ENCODE measurements at places on chromosomes 3 and 15.

- no peak for DNase-seq
Observed at GRCh38 chr3:73491287-73491662, 133.5 kb downstream of the PDZRN3 start.

GRCh38 chr3:123123716-123124616 is 57.1 kb downstream of the PDIA5 start:
- no peak for DNase-seq

DNA sequence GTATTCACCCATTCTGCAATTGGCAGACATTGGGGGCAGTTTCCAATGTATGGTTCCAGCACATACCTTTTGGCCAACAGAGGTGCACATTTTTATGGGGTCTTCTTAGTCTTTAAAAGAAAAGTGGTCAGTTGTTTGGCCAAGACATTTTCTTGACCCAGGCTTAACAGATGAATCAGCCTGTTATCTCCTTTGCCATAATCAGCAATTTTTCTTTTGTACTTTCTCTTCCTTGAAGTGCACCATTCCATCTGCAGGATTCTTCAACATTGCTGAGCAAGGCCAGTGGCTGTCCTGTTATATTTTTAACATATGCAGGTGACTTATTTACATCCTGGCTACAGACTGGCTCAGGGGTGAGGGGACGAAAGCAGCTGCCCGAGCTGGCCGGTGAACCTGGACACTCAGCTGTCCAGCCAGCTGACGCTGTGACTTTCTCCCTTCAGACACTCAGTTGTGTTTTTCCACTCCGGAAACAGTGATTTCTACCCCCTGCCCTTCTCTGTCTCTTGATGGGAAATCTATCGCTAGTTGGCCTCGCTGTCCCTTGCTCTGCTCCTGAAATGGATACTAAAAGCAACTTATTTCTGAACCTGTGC is 96.5 kb upstream of the TNFAIP8L3 start:
- DNase-seq: no peak

DNA sequence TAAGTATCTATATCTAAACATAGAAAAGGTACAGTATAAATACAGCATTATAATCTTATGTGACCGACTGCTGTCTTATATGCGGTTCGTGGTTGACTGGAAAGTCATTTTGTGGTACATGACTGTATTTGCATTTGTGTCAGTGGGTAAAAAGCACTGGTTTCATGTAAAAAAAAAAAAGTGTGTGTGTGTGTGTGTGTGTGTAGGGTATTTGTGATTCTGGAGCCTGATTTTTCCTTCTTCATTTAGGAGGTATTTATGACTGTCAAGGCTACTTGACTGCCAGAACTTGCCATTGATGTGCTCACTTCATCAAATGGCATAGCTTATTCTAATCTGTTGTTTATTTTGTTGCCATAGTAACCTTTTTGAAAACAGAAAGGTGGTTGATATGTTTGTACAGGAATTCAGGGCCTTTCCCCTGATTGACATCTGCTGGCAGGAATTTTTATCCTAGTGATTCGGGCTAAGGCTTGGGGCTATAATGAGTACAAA is 63.2 kb downstream of the AKAP13 start:
- no peak for DNase-seq

GRCh38 chr3:61250784-61251173 is 473 bp downstream of the FHIT start:
- DNase-seq: no peak

DNA sequence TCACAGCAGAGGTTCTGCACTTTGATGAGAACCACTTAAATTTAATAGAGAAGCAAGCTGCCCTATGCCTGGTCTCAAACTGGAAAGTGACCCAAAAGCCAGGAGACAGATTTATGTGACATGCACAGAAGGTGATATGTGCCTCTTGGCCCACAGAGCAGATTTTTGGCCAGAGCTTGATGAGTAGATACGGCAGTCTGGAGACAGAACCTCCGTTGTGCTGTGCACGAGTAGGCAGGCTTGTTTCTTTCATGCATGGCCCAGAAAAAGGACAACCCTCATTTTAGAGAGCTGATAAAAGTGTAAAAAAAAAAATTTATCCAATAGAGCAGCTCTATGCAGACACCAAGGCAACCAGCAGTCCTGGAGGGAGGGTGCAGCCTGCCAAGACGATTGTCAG is 423.1 kb downstream of the CNTN6 start:
- DNase-seq: no peak

DNA sequence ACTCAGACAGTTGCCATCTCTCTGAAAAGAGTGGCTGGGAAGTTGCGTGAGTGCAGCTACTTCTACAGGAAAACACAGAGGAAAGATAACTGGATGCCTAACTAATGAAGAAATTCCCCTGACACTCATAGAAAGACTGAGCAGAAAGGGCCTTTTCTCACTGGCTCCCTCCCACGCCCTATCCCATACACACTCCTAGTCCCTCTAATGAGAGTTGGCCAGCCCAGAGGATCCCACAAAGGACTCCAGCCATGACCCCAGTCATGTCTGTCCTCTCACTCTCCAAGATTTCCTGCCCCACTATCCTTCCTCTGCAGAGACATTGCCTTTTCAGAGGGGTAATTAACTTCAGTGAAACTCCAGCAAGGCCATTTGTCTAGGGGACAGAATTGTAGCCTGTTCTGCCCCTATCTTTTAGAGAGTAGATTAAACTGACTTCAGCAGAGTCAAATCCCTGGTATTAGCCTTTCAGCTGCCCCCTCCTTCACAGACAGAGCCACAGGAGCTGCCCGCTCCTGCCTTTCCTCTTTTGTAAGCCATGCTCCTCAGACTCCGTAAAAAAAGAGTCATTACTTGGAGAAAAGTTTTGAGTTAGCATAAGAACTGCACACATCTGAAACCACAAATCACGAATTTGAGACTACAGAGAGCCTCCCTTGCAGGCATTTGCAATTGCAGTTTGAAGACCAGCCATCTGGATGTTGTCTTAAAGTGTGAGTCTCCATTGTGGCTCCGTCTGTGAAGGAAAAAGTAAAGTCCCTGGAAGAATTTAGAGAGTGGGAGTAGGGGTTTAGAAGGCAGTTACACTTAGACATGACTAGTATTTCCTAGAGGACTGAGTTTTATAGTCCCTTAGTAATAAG is 129.1 kb upstream of the SEMA6D start:
- no peak for DNase-seq

- no peak for DNase-seq
Observed at GRCh38 chr15:81376231-81376630, 2.2 kb upstream of the TMC3 start.

- no peak for DNase-seq
Observed at GRCh38 chr3:155491696-155492095, 198.2 kb upstream of the STRIT1 start.

DNA sequence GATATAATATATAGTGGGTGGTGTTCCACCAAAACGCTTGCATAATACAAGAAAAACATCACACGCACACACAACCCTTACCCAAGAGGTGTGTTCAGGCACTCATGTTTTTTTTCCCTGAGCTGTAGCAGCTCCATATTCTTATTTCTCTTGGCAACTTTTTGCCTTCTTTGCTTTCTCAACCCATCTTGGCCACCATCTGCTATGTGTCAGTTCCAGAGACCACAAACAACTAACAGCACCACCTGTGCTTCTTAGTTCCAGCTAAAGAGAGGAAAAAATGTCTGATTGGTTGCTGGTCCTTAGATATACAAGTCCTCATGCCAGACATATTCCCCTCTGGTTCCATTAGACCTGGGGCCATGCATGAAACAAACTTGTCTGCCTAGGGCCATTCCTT is 11.9 kb downstream of the ACTC1 start:
- no peak for DNase-seq

- no peak for DNase-seq
Observed at GRCh38 chr3:134317106-134317947, 56.9 kb downstream of the AMOTL2 start.

DNA sequence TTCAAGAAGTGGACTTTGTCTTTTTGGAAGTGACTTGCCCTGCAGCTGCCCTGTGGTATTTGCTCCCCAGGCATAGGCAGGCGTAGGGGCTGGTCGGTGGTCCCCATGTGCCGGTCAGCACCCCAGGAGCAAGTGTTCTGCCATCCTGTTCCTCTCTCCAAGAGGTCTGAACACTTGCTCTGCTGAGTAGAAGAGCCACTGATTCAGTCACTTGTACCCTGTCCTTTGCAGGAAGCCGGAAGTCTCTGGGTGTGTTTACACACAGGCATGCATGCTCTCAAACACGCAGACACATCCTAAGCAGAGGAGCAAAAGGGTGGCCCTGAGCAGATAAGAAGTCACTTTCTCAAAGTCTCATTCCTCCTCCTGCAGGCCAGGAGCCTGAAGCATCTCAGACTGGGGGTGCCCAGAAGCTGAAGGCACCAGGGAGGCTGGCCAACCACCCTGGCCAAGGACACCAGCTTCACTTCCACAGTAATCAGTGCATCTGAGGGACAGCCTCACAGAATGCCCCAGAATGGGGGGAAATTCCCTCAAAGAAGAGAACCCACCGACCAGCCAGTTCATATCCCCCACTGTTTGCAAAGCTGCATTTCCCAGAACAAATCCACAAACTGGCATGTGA is 88.7 kb upstream of the POMGNT2 start:
- DNase-seq: no peak

DNA sequence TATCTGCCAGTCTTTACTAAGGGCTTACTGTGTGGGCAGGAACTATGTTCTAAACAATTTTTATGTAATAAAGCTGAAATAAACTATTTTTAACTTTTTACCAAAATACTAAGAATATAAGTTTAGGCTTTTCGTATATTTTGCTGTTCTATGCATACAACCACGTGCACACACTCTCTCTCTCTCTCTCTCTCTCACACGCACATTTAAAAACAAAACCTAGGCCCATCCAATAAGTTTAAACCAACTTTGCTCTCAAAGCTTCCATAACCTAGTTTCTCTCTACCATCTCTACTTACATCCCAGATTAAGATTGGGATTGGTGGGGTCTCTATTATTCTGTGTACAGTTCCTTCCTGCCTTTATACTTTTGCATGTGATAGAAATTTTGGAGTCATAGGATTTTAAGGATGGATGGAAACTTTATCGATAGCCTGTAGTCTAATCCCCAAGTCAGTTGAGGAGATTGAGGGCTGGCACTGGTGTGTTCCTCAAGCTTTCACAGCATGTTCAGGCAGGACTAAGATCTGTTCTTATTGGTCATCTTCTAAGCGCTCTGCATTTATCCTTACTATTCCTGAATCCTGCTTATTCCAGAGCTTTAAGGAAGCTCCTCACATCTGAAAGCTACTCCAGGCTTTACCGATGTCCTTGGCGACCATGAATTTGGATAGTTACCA is 1.8 kb downstream of the GPR171 start:
- no peak for DNase-seq

GRCh38 chr3:35498506-35499210 is 140.7 kb upstream of the ARPP21 start:
- no peak for DNase-seq

DNA sequence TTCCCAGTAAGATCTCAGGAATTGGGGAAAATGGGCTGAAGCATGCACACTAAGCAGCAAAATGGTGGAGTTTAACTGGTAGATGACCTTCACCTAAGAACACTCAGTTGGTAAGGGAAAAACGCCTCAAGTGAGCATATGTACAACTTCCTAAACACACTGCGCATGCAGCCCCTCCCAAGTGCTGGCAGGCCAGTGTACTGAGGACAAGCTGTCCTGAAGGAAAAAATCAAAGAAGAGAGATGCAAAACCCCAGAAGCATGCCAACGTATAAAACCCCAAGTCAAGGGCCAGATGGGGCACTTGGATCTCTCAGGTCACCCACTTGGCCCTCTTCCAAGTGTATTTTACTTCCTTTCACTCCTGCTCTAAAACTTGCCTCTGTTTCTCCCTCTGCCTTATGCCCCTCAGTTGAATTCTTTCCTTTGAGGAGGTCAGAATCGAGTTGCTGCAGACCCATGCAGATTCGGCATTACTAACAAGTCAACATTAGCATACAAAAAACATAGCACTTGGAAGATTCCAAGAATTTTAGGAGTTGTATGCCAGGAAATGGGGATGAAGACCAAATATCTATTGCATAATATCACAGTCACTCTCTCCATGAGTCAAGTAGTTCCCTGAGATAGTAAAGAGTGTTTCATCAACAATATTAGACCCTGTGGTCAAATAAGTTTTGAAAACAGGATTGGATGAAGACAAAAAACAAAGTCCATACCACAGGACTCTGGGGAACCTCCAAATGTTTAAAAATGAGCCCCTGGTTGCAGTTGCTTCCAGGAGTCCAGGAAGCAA is 10.8 kb upstream of the FYCO1 start:
- no peak for DNase-seq

GRCh38 chr3:36257158-36257852 is 123.0 kb upstream of the STAC start:
- DNase-seq: no peak

DNA sequence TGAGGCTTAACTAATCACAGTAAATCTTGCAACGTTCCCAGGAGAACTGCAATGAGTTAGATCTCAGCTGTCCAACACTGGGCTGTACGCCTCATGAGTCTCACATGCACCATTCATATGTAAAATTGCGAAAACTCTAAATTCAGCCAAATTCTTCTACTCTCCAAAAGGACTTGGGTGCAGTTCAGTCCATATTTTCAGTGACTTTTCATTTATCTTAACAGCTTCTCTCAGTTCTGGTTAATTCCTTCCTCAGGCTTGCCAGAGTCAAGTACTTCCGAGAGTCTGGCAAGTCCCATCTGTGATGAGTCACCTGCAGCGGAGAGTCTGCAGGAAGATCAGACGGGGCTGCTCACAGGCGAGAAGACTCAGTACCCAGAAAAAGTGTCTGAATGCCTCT is 11.5 kb downstream of the CCDC80 start:
- no peak for DNase-seq

DNA sequence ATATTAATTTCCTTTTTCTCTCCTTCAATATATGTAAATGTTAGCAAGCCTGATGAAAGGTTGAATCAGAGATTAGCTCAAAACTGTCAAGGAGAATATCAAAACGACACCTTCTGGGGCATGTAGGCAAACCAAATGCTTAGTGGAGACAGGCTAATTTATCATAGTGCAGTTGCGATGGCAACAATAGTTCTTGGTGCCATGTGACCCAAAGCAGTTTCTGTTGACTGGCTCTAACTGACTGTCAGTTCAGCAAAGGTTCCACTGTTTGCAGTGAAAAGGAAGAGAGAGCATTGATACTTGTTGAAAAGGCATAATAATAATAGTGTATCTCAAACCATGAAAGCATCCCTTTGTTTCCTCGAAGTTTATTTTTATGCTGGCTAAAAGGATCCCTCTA is 513.9 kb downstream of the NLGN1 start:
- no peak for DNase-seq

DNA sequence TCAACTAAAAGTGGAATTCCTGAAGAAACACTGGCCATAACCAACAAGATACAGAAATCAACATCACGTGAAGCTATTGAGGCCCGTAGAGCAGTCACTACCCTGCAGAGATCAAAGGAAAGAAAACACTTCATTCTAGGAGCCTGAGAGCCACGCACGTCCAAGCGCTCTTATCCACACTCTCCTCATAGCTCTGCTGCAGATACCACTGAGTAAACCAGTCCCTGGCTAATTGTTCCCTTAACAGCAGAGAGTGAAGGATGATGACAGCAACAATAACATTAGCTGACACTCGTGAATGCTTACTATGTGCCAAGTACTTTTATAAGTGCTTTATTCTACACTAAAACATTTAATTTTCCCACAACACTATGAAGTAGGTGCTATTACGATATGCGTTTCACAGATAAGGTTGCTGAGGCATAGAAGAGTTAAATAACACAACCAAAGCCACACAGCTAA is 271.0 kb upstream of the GADL1 start:
- DNase-seq: no peak

Data from stimulated activated CD4-positive, alpha-beta T cell treated with anti-CD3 and anti-CD28 coated beads, Interleukin-1b, Interleukin-23, amount 100 ng/mL, for 24 hours (primary cell).